SJCRH30 (cell line): ENCODE measurements at places on chromosomes 12 and 14. TPM values are rescaled to one million over a fixed set of nuclear protein-coding genes. Genes with fewer than 3 reads are reported as not detected.

DNA sequence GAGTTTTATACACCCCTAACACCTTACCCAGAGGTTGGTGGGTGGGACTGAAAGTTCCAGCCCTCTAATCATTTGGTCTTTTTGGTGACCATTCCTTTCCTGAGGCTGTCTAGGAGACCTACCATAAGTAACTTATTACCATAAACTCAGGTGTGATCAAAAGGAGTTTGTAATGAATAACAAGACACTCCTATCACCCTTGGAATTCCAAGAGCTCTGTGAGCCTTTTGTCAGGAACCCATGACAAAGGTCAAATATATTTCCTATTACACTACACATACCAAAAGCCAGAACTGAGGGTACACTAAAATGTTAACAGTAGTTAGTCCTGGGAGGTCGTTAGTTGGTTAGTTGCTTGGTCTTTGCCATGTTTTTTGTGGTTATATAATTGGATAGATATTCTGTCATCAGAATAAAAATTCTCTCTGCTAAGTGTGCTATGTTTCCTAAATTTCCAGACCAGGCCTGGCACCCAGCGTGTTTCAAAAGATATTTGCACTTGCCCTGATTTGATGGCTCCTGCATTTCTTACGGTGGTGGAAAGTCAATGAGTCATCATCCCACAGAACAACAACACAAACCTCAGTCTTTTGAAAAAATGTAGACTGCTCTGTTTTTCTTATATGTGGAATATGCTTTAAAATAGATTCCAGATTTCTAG lies 27.0 kb upstream of the AKAP5 start:
- peaks cover 6% of the 10 kb centered on the region; the same call in 1 of the 2 replicates for H3K4me1 ChIP-seq
- no peak overlapping the region for H3K4me3 ChIP-seq
- H3K27me3 ChIP-seq = no peaks in the 10 kb centered on the region
- peaks cover 70% of the 10 kb centered on the region for H3K36me3 ChIP-seq

DNA sequence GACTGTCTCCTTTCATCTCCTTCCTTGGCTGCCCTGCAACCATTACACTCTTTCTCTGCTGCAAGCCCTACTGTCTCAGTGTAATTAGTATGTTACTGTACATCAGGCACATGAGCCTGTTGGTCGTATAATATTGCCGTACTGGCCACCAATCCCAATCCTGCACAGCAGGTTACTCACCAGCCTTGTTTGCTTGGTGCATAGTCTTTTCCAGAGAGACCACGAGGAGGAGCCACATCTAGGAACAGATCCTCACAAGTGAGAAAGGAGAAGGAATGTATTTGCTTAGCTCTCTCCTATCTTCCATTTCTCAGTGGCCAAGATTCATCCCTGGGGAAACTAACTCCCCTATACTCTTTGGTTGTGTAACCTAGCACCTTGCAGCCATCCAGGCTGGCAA lies 33.0 kb upstream of the BICDL1 start:
- H3K27ac ChIP-seq = no peak overlapping the region
- DNase-seq = no peak
- H3K36me3 ChIP-seq = no peaks in the 10 kb centered on the region
- no peaks in the 10 kb centered on the region for H3K4me1 ChIP-seq
- H3K27me3 ChIP-seq = no peaks in the 10 kb centered on the region

DNA sequence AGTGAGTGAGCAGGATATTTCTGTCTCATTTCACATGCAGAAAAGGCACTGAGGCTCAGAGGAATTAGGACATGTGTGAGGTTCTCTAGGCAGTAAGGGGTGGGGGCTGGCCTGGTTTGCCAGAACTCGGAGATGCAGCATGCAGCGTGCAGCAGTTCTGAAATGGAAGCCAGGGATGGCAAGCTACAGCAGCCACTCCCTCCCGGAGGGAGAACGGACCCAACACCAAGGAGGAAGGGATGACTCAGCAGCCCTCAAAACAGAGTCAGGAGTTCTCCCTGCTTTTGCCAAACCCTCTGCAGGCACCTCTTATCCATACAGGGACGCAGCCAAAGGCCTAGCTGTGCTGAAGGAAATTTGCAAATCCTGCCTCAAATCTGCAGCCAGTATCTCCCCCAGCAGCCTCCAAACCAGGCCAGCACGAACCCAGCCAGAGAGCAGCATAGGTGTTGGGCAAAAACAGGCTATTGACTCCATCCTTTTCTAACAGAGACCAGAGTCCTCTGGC lies 10.3 kb upstream of the SERPINA3 start:
- no peak overlapping the region for H3K4me3 ChIP-seq
- H3K27me3 ChIP-seq = no peaks in the 10 kb centered on the region
- H3K4me1 ChIP-seq = peaks cover 6% of the 10 kb centered on the region; the same call in 1 of the 2 replicates
- no peak for DNase-seq
- H3K36me3 ChIP-seq = no peaks in the 10 kb centered on the region
- H3K27ac ChIP-seq = no peak overlapping the region

DNA sequence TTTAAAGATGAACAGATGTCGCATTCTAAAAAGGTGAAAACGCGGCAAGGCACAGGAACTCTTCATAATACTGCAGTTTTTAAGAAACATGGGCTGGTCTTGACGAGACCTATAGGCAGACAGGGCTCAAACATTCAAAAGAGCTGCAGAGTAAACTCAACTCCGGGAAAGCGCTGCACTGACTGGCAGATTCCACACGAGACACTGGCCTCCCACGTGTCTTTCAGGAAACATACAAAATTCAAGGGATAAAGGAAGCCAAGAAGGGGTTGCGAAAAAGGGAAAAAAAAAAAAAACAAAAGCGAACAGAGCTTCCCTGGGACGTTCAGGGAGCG lies 614 bp upstream of the ARF6 start:
- H3K27ac ChIP-seq = peak overlapping the region; percentile 90
- H3K27me3 ChIP-seq = no peaks in the 10 kb centered on the region
- H3K4me1 ChIP-seq = peaks cover 5% of the 10 kb centered on the region; the same call in 1 of the 2 replicates
- peak overlapping the region; percentile 93 for H3K4me3 ChIP-seq
- peak; percentile 78 for DNase-seq
- H3K36me3 ChIP-seq = peaks cover 20% of the 10 kb centered on the region

DNA sequence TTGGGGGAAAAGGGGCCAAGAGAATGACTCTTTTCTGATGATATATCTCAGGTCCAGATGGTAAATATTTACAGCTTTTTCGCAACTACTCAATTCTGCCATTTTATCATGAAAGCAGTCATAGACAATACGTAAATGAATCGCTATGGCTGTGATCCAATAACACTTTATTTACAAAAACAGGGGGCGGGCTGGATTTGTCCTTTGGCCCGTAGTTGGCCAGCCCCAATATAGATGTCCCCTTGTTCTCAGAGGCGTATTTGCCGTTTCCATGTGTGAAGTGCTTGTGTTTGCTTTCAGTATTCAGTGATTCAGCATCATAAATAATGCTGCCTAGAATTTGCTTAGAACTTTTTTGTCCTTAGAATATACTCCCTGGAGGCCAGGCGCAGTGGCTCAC lies 77.2 kb downstream of the CCDC92 start:
- H3K4me1 ChIP-seq = peaks cover 8% of the 10 kb centered on the region; the same call in 1 of the 2 replicates
- no peak overlapping the region for H3K4me3 ChIP-seq
- no peak overlapping the region for H3K27ac ChIP-seq
- DNase-seq = no peak
- H3K36me3 ChIP-seq = no peaks in the 10 kb centered on the region

- no peaks in the 10 kb centered on the region for H3K4me1 ChIP-seq
- H3K4me3 ChIP-seq = no peak overlapping the region
- no peaks in the 10 kb centered on the region for H3K27me3 ChIP-seq
- H3K36me3 ChIP-seq = peaks cover 48% of the 10 kb centered on the region
- H3K27ac ChIP-seq = no peak overlapping the region
Measured at GRCh38 chr12:110349514-110350151, 53.9 kb downstream of the ANAPC7 start.

DNA sequence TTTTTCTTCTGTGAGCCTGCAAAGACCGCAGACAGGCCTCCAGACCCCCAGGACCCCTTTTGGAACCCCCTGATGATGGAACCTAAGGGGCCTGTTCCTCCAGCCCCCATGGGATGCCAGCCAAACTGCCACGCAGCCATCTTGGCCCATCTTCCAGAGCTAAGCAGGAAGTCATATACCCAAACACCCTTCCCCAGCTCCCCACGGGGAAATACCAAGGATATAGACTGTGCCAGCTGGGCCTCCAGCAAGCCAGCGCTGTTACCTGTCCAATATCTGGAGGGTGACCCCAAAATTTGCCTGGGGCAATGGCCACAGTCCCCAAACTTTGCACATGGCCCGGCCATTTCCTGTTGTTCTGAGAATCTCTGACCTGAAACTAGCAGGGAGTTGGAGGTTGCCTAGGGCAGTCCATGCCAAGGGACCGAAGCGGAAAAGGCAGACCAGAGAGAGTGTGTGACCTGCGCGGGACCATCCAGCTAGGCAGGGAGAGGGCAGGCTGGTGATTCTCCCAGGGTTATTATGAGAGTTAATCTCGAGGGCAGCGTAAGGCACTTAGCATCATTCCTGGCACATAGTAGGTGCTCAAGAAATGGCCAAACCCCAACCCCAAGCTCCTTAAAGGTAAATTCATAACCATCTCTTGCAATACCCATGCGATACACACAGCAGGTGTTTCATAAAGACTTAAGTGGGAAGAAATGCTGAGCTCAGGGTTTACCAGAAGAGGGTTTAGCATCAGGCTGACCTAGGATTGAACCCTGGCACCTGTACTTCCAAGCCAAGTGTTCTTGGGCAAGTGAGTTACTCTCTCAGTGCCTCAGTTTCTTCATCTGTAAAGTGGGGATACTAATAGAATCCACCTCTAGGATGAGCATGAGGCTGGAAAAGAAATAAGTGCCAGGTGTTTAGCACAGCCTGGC lies 2.6 kb upstream of the RASAL1 start:
- H3K4me1 ChIP-seq = peaks cover 9% of the 10 kb centered on the region
- H3K4me3 ChIP-seq = no peak overlapping the region
- H3K27ac ChIP-seq = no peak overlapping the region
- H3K36me3 ChIP-seq = no peaks in the 10 kb centered on the region

- no peaks in the 10 kb centered on the region for H3K36me3 ChIP-seq
- no peaks in the 10 kb centered on the region for H3K27me3 ChIP-seq
- no peak for DNase-seq
Measured at GRCh38 chr14:105375635-105376057, 22.7 kb upstream of the TEX22 start.

- H3K36me3 ChIP-seq = peaks cover 11% of the 10 kb centered on the region
- no peaks in the 10 kb centered on the region for H3K27me3 ChIP-seq
- no peak for DNase-seq
- H3K27ac ChIP-seq = no peak overlapping the region
Measured at GRCh38 chr12:27635349-27635972, 60.8 kb upstream of the REP15 start.

DNA sequence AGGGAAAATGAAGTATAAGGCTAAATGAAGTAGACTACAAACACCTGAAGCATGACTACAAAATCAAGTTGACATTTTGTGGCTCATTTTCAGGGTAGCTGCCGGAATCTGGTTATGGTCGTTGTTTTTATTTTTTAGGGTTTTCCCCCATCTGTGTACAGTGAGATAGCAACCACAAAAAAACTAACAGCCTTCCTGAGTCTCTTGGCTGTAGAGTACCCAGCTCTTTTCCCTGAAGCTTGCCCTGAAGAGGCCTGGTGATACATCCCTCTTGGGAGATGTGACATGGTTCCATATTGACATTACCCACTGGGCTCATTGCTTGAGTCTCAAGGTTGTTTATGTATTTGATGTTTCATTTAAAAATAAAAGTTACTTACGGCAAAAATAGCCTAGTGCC lies 424.0 kb downstream of the ZFP36L1 start:
- DNase-seq = no peak
- no peak overlapping the region for H3K27ac ChIP-seq
- no peak overlapping the region for H3K4me3 ChIP-seq
- peaks cover 40% of the 10 kb centered on the region for H3K4me1 ChIP-seq

DNA sequence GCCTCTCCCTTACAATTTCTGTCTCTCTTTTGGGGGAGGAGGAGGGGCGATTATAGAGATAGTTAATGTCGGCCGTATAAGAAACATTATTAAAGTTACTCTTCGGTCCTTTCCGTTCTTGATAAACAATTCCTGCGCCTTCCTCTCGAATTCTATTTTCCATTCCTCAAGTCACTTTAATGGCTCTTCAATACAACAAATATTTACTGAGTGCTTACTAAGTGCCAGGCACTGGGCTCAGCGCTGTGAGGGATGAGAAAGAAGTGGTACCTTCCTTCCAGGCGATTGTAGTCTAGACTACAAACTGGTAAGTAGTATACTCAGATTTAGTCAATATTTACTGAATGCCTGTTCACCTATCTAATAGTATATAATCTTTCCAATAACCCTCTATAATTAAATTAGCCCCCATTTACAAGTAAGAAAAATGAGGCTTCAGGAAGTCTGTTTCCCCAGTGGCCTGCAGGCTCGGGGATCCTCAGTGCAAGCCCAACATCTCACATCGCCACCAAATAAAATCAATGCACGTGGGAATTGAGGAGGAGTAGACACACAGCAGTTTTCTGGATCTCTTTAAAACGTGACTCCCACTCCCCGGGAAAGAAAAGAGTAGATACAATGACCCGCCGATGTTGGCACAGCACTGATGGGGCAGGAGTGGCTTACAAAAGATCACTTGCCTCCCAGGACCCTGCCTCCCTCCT lies 589 bp upstream of the ZNF219 start:
- H3K27me3 ChIP-seq = no peaks in the 10 kb centered on the region
- peak overlapping the region; percentile 57 for H3K4me3 ChIP-seq
- H3K36me3 ChIP-seq = no peaks in the 10 kb centered on the region
- DNase-seq = no peak

DNA sequence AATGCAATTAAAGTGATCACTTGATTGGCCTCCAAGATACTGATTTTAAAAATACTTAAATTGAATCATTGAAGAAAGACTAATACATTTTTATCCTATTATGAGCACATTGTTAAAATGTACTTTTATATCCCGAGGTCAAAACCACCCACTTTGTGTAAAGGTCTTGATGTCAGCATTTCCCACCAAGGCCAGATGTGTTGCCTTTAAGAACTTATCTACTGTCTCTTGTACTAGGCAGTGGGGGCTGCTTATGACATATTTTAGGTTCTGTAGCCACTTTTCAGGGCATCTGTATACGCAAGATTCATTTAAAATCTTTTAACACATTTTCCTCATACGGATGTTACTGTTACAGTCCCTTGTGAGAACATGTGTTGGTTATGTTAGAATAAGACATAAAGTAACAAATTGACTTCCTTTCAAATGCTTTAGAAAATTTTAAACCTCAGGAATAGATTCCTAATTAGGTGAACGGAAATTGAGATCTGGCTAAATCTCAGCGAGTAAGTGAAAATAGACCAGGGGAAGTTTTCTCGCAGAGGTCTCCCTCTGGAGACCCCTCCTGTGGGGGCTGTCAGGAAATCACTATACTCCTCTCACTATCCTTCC lies 456.2 kb downstream of the ADAMTS20 start:
- no peaks in the 10 kb centered on the region for H3K27me3 ChIP-seq
- no peaks in the 10 kb centered on the region for H3K4me1 ChIP-seq
- DNase-seq = no peak

GRCh38 chr14:83172363-83172762 lies 1638.7 kb upstream of the SEL1L start:
- DNase-seq = no peak
- no peak overlapping the region for H3K27ac ChIP-seq
- H3K4me1 ChIP-seq = no peaks in the 10 kb centered on the region
- H3K4me3 ChIP-seq = no peak overlapping the region
- no peaks in the 10 kb centered on the region for H3K27me3 ChIP-seq
- H3K36me3 ChIP-seq = no peaks in the 10 kb centered on the region

- no peak overlapping the region for H3K4me3 ChIP-seq
- no peaks in the 10 kb centered on the region for H3K27me3 ChIP-seq
- no peak for DNase-seq
- H3K36me3 ChIP-seq = no peaks in the 10 kb centered on the region
Measured at GRCh38 chr12:100953677-100954076, 159.1 kb downstream of the ANO4 start.

GDF3 gene
- not detected in 2 replicates for total RNA-seq

OTX2 gene
- not detected in 2 replicates for total RNA-seq

IAPP gene
- not detected in 2 replicates for total RNA-seq

ABCC9 gene
- 0.84 and 1.2 TPM in 2 replicates for total RNA-seq

LRRC9 gene
- total RNA-seq = not detected in 2 replicates

GDF11 gene
- 9.1 and 10.5 TPM in 2 replicates for total RNA-seq

TXNDC16 gene
- total RNA-seq = 7.9 and 10.3 TPM in 2 replicates

CHGA gene
- not detected in 2 replicates for total RNA-seq

GATC gene
- 29.8 and 31.4 TPM in 2 replicates for total RNA-seq

EDDM3A gene
- total RNA-seq = not detected in 2 replicates
